ENCODE measurements at places on chromosomes 12 and 14.
A peak's percentile ranks its signal among the peaks of the same experiment; 100 is the strongest.

GRCh38 chr12:11756022-11756421, 106.5 kb downstream of the ETV6 start:
- no peak for DNase-seq

DNA sequence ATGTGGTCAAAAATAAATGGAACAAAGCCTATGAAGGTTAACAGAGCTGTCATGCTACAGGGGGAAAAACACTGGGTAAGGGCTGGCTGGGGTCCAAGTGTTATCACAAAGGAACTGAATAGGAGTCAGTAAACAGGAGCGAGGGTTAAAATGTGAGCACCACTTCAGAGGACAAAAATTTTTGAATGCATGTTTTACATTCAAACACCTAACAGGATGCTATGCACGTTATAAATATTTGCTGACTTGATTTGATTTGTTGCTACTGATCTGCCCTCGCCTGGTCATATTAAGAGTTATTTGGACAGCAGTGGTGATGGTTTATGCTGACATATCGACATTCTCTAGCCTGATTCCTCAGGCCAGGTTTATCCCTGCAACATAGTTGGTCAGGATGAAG, 7.4 kb upstream of the KTN1 start:
- DNase-seq, result no peak

GRCh38 chr12:85574291-85574690, 261.9 kb downstream of the RASSF9 start:
- no peak for DNase-seq

DNA sequence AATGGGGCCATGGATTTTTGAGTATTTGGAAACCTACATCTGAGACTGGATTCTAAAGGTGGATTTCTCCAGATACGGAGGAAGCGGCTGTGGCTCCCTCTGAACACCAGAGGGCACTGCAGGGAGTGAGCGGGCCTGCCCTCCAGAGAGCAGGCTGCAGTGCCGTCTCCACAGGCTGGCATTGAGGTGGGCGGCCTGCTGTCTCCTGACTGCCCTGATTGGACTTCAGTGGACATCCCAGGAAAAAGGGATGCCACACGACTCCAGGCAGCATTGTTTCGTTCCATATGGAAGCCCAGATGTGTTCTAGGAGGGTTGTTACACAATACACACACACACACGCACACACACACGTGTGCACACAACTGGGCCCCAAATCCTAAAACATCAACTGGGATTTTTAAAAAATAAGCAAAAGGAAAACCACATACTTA, 20.9 kb upstream of the ANO2 start:
- DNase-seq, result peak; percentile 28

DNA sequence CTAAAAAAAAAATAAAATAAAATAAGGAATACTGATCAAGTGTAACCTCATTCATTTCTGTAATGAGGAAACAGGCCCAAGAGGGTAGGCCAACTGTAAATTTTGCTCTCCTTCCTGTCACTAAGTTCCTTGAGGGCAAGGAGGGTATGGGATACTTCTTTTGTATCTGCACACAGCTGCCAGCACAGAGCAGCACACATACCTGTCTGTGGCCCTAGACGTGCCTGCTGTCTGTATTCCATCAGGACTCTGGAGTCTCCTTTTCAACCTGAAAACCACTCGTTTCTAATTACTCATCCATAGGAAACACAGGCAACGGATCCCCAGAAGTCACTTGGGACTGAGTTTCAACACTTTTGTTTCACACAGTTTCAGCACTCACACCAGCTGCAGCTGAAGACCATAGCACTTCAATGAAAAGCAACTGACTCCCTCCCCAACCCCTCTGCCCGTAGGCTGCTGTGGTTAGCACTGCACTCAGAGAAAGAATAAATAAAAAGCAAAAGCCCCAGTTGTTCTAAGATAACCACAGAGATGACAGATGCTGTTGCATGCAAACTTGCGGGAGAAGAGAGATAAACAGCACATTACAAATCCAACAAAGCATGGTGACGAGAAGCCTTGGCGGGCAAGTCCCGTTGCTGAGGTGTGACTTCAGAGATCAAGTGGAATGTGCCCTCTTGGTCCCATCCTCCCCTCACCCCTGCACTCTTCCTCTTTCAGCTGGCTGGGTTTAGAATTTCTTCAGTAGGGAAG, 24.9 kb downstream of the CRACR2A start:
- no peak for DNase-seq

DNA sequence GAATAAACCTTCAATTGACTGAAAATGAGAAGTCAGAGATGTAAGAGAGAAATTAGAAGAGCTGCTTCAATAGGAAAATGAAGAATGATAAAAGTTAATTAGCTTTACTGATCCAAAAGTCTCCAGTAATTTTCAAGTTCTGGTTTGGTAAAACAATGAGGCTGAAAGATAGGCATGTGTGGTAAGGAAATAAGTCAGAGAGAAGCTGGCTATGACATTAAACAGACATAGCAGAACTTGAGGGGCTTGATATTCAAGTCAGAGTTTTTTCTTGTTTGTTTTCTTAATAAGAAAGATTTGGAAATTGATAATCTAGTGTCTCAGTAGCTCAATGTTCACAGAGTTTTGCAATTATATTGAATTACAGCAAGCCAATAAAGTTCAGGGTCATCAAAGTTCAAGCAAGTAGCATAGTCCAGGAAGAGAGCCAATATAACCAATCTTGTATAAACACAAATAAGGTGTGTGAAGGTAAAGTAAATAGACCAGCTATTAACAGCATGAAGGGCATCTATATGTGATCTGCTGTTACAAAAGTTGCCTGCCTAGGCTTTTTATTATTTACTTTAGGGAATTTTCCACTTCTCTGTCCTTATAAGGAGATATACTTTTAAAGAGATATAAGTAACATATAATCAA, 1111.5 kb downstream of the TRHDE start:
- DNase-seq, result no peak

- no peak for DNase-seq
Measured at GRCh38 chr14:24534286-24534685, 26.2 kb upstream of the CMA1 start.

- no peak for DNase-seq
Measured at GRCh38 chr12:87760943-87761342, 268.3 kb downstream of the C12orf50 start.

GRCh38 chr12:15122344-15122743, 98.9 kb downstream of the RERG start:
- no peak for DNase-seq

DNA sequence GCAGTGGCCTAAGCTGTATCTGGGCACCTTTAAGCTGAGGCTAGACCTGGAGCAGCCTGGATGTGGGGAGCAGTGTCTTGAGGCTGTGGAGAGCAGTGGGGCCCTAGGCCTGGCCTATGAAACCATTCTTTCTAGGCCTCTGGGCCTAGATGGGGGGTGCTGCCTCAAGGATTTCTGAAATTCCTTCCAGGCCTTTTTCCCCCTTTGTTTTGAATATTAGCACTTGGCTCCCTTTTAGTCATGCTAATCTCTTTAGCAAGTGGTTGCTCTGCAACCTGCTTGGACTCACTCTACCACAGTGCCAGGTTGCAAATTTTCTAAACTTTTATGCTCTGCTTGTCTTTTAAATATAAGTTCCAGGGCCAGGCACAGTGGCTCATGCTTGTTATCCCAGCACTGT, 41.6 kb upstream of the RFX4 start:
- DNase-seq, result no peak

- DNase-seq, result no peak
Measured at GRCh38 chr14:39395555-39396254, 36.5 kb downstream of the FBXO33 start.

DNA sequence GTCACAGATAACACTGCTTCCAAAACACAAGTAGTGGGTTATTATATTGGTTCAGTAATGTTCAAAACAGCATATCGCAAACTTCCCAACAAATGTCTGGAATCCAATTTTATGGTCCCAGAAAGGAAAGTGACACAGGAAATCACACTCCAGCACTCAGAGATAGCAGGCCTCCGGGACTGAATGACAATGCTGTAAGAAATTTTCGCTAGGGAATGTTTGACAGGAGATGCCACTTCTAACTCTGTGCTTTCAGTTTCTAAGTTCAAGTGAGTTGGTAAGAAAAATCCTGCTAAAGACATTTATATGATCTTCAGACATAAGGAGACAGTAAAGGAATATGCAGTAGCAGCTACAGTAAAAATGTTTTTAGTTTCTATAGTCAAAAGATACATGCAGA, 93.2 kb downstream of the SLC2A13 start:
- DNase-seq, result no peak

- DNase-seq, result no peak
Measured at GRCh38 chr12:113162102-113163029, 12.8 kb downstream of the CFAP73 start.

GRCh38 chr12:45590646-45591045, 138.9 kb upstream of the ARID2 start:
- no peak for DNase-seq

DNA sequence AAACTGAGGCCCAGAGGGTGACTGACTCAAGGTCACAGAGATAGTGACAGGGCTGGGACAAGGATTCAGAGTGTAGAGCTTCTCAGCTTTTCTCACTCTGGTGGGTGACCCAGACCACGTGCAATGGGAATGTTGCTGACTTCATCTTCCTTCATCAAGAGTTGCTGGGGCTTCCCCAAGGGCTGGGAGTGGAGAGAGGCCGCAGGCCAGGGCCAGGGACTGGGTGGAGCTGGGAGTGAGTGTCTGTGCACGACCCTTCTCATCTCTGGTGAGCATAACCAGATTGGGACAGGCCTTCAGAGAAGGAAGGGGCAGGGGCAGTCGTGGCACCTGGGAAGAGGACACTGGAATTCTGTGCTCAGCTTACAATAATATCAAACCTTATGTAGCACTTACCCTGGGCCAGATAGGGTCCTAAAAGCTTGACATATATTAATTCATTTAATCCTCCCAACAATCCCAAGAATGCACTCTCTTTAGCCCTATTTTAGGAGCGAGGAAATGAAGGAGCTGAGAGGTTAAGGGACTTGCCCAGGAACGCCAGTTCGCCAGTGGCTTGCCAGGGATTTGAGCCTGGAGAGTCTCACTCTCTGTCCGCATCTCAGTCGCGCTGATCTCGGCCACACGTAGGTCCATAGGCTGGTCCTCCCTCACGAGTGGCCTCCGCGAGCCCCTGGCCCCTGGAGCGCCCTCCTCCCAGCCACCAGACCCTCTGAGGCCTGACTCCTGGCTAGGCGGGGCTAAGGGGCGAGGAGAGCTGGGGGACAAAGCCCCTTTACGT, 15.8 kb downstream of the KRT18 start:
- no peak for DNase-seq

DNA sequence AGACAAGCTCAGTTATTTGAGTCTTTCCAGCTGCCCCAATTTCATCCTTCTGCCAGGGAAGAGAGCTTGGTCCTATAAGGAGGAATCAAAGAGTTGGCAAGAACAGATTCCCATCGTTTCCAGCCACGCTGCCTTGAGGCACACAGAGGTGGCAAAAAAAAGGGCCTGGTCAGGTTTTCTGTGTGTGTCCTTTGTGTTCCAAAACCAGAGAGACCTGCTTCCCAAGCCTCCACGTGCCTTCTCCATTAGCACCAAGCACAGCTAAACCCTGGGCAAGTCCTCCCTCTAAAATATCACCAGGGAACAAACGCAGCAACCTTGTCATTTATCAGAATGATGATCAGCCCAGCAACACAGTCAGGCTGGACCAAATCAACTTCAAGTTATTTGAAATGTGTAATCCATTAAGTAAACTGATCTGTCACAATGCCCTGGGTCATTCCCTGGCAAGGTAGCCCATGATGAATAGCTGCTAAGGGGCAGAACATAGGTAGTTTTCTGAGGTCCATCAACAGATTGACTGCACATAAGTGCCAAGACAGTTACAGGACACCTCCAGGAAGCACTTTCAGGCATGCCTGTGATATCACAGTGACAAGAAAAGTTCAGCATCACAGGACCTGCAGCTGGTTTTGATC, 28.6 kb upstream of the C12orf42 start:
- no peak for DNase-seq

- DNase-seq, result no peak
Measured at GRCh38 chr12:89251342-89252271, 100.7 kb downstream of the DUSP6 start.

DNA sequence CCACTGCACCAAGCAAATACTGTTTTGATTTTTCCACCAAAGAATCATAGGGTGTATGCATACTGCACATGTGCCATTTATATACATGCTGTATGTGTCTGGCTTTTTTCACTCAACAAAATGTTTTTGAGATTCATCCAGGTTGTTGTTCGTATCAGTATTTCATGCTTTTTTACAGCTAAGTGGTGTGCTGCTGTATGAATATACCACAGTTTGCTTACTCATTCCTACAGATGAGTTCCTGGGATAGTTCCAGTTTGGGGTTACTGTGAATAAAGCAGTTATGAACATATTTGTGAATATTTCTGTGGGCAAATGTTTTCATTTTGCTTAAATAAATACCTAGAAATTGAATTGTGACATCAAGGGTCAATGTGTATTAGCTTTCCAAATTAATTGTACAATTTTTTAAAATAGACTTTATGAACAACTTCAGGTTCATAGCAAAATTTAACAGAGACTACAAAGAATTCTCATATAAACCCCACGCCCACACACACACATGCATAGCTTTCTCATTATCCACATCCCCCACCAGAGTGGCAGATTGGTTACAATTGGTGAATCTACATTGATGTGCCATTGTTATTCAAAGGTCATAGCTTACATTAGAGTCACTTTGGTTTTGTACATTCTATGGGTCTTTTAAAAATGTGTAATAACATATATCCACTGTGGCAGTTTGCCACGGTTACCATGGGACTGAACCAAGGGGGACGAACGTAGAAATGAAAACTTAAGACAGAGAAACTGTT, 6.9 kb upstream of the KRT6A start:
- DNase-seq, result no peak

- no peak for DNase-seq
Measured at GRCh38 chr12:40106655-40107054, 774 bp upstream of the SLC2A13 start.

GRCh38 chr12:49542592-49543160, 3.8 kb downstream of the KCNH3 start:
- DNase-seq, result no peak

- no peak for DNase-seq
Measured at GRCh38 chr12:58757422-58757821, 162.9 kb downstream of the LRIG3 start.

GRCh38 chr12:31245822-31246469, 80.0 kb downstream of the SINHCAF start:
- DNase-seq, result no peak

- DNase-seq, result no peak
Measured at GRCh38 chr14:60657456-60658210, 8.4 kb upstream of the SIX1 start.

DNA sequence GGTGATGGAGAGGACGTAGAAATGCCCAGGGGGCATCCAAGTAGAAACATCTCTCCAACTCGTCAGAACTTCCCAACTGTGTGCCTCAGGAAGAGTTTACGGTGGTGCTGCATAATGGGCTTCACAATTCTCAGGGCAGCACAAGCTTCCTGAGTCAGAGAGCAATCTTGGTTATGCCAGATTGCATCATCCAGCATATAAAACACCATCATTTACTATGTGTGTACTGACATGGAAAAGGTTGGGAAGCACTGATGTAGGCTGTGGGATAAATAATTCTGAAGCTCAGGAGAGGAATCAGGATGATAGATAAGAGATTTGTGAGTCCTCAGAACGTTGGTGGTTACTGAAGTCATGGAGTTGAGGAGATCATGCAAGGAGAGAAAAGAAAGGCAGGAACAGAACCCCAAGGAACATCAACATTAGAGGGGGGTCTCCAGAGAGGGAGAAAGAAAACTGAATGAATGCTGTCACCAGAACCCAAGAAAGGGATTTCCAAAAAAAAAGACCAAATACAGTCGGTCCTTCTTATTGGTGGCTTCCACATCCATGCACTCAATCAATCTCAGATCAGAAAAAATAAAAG, 4.7 kb upstream of the NCKAP5L start:
- no peak for DNase-seq

- DNase-seq, result no peak
Measured at GRCh38 chr14:86788224-86788623, 1204.8 kb downstream of the GALC start.

All from activated CD8-positive, alpha-beta memory T cell treated with anti-CD3 and anti-CD28 coated beads for 1 hour (primary cell).